ENCODE measurements at places on chromosomes 6 and 20. TPM values are rescaled to one million over a fixed set of nuclear protein-coding genes. Genes with fewer than 3 reads are reported as not detected.

PLCB4 gene
- total RNA-seq: 1.6 TPM

HNF4A gene
- total RNA-seq: not detected

TXLNB gene
- 0.18 TPM for total RNA-seq

CFAP61 gene
- not detected for total RNA-seq

MAP7 gene
- total RNA-seq: 0.42 TPM

PRRC2A gene
- total RNA-seq: 229 TPM

RFX6 gene
- total RNA-seq: not detected

SAPCD1 gene
- 9.4 TPM for total RNA-seq

PTK7 gene
- 65.3 TPM for total RNA-seq

EPPIN gene
- not detected for total RNA-seq

PROKR2 gene
- not detected for total RNA-seq

TSPO2 gene
- not detected for total RNA-seq

Measured in endothelial cell of umbilical vein (primary cell).